ENCODE measurements at places on chromosomes 7 and 10.

DNA sequence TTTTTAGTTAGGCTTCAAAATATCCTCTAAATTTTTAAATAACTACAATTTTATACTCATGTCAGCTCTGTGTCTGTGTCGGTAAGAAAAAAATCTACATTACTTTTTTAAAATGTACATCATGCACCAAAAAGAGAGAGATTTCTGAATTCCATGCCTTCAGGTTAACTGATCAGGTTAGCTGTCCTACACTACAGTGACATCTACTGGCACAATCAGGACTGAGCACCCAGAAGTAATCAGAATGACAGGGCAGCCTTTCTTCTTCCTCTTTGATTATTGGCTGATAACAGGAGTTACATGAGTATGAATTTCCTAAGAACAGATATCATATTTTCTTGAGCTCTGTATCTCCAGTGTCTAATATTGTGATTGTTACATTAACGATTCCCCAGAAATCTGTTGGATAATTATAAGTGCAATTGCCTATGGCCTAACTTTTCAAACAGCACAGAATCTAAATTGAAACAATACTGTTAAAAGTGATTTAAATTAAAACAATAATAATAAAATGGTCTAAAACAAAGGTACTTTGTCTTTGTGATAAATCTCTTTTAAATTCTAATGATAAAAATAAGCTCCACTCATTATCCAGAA, 41.8 kb upstream of the HYCC1 start:
- peak; percentile 33 for DNase-seq

DNA sequence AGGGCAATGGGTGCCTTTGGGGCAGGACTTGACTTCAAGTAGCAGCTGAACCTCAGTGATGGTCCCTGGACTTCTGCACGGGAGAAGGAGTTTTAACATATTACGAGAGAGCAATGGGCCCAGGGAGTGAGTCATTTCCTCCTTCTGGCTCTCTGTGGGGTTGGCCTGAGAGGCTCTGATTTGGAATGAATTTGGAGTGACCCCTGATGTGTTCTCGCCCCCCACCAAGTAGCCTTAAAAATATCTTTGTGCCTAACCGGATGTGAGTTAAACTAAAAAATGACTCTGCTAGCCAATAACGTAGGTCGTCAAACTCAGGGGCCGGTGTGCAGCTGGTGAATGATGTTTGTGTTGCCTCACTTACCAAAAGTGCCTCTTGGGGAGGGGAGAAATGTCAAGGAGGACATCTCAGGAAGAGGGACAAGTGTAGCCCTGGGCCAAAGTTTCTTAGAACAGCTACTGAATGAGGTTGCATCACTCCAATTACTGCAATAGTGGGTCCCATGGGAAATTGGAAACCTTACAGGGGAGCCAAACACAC, 656.6 kb downstream of the INHBA start:
- no peak for DNase-seq

DNA sequence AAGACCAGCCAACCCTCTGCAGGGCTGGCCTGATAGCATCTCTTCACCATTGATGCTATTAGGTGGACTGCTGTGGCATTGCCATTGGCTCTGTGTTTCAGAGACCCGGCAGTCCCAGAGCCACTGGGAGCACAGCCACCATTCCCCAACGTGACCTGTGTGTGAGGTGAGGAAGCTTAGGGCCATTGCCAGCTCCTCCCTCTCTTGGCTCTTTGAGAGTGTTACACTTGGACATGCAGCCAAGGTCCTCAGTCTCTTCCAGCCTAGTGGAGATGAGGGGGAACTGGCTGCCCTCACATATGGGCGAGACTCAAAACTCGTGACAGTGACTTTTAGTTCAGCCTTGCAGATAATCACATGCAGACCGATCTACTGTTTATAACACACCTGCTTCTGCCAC, 39.3 kb upstream of the HMX3 start:
- no peak for DNase-seq

DNA sequence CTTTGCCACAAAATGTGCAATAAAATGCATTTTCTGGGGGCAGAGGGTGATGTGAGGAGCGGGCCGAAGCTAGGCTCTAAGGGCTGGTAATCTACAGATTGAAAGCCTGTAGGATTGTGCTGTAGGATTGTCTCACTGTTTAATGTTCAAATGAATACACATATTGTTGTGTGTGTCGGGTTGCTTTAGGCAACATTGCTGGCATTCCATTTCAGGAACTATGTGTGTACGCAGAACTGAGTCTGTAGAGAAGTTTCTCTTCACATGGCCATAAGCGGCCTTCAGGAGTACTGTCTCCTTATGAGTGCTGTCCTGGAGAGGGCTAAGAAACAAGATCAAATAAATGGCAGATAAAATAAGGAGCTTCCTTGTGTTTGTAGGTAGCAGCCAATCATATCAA, 540.2 kb downstream of the GATA3 start:
- no peak for DNase-seq

DNA sequence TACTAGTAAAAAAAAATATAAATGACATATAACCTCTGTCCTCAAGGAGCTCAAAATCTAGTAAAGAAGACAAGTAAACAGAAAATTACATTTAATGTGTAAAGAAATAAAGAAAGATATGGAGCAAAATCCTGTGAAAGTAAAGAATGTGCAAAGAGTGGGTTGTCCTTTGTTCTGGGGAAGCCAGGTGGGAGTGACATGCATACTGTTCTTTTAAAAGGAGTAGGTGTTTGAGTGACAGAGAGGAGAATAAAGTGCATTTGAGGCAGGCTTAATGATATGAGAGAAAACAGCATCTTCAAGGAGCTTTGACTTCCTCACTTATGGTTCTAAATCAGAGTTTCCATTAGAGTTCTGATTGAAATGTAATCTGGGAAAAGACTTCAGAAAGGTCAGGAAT, 22.0 kb downstream of the OR6V1 start:
- DNase-seq = no peak

DNA sequence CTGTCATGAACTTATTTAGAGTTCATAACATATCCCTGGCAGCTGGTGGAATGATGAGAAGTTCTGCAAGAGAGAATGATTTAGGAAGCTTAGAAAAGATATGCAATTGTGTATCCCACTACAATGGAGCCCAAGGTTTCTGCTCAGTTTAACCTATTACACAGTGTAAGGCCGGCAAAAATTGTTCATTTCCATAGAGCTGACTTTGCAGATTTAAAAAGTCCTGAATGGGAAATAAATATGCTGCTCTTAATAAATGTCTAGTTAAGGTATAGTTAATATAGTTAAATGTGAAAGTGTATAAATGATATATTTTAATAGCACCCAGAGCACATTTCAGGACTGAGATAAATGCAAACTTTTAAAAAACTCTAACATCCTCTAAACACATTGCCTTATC, 149.9 kb downstream of the EVX1 start:
- DNase-seq = no peak

DNA sequence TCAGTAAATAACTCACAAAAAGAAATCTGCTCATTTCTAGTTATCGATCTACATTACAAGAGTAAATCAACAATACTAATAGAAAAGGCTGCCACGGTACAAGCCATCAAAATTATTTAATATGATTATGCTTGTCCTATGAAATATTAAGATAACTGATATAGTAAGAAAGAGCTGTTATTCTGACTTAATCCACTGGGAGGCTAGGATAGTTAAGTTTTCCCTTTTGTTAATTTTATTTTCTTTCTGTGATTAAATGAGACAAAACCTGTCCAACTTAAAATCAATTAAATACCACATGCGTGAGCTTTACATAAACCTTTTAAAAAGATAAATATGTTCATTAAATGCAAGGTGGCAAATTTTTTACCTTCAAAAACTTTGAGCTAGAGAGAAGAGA, 114.8 kb downstream of the LMBR1 start:
- no peak for DNase-seq

DNA sequence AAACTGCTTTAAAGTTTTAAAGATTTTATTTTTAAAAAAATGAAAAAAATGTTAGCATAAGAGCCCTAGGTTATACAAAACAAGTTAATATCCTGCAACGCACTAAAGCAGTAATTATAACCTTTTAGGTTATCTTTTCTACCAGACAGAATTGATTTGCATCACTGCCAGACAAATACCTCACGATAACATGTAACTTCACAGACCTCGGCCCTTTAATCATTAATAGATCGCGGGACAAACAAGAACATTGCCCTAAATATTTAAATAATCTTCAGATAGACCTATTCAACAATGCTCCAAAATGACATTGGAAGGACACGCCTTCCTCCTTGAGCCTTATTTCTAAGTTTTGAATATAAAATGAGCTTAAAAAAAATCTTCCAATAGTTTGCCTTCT, 23.8 kb upstream of the C7orf33 start:
- no peak for DNase-seq

Measured in NCI-H526 (cell line).